Upper lobe of left lung (tissue), 6 donors: ENCODE measurements at places on chromosomes 5 and 9. TPM values are rescaled to one million over a fixed set of nuclear protein-coding genes. Genes with fewer than 3 reads are reported as not detected.

GRCh38 chr5:134462761-134463160 is 51.1 kb upstream of the CDKN2AIPNL start:
- no peak for DNase-seq

GRCh38 chr5:136374638-136375037 is 9.3 kb upstream of the TRPC7 start:
- no peak for DNase-seq

Gene CCDC69
- total RNA-seq = 77.3 TPM

Gene PCDHB16
- 1.6 TPM for total RNA-seq

Gene TMEM267
- total RNA-seq = 12.2 TPM

Gene NTNG2
- 5.5 TPM for total RNA-seq
